ENCODE measurements at places on chromosomes 7 and 10.
A peak's percentile ranks its signal among the peaks of the same experiment; 100 is the strongest.

DNA sequence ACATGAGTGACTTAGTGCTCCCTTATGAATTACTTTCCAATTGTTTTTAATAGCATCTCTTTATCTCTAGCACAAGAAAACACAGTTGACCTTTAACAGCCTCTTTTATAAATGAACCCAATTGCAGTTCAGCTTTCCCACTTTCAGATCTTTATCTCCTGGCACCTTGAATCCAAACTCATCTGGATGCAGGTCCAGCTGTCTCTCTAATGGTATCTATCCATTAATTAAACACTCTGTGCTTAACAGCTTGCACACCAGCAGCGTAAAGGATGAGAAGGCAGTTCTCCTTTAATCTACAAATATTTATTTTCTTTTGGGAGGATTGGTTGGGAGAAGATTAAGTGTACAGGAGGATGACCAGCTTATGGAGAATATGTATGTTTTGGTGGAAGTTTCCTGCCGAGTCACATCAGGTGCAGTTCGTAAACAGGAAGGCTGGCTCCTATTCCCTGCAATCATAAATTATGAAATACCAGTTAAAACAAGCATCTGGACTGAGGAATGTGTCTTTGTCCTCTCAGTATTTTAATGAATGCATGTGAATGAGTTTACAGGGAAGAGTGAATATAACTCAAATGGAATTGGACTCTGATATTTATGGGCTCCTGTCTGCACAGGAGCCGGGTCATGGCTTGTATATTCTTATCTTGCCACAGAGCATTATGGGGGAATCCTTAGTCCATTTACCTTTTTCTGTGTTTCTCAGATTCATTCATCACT lies 232.7 kb downstream of the PHF14 start:
- no peak for DNase-seq

- no peak for DNase-seq
Observed at GRCh38 chr7:98321301-98321700, 39.8 kb downstream of the BRI3 start.

DNA sequence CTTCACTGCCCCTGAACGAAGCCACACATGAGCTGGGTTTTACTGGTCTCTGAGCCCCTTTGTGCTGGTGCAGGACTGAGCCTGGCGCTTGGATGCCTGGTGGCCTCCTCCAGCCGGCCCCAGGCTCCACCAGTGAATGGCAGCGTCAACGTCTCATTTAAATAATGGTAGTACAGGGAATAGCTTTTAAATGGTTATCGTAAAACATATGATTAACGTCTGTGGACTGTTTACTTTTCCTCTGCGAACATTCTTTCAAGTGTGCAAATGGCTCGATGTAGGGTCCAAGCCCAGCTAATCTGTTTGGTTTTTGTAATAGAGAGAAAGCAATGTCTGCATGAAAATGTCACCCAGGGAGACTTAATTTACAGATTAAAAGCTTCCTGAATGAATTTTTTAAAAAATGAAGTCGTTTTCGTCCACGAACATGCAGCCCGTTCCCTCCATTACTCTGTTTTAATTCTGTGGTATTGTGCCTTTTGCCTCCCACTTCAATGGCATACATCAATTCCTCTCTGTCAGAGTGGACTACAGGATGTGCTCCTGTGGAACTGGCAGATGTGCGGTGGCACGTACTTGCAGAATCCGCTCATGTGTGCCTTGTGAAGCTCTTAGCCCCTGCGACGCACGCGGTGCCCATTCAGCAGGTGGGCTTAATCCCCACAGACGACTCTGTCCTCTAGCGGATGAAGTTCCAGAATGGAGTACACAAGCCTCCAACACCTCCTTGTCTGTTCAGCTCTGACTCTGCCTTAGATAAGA lies 192.7 kb downstream of the TCF7L2 start:
- DNase-seq = no peak

DNA sequence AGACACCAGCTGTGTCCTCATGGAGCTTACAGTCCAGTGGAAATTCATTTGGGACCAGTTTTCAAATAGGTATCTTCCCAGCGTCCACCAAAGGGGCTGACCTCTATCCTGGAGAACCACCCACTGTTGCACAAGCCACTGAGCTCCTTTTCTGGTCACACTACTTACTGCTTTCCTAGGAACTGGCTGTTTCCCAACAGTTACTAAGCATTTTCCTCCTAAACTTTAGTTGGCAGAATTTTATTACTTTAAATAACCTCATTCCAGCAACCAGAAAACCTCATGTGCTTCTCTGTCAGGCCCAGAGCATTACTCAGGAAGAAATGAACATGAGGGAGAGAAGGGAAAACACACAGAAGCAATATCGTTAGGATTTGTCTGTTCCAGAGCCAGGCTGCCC lies 183.1 kb downstream of the GPAM start:
- DNase-seq = no peak

DNA sequence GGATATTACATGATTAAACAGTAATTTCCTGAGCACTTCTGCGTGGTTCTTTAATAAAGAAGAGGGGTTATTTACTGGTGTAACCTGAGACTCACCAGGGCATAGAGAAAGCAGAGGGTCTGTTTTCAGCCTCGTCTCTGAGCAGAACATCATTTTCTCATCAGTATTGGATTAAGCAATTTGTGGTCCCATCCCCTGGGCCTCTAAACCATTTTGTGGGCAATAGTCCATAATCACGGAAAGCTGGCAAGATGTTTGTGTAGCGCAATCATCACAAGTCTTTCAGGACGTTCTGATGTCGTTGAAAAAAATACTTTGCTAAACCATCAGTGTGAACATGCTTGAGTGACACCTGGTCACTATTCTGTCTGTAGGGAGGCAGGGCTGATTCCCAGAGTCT lies 37.1 kb upstream of the SEC61G start:
- no peak for DNase-seq

GRCh38 chr10:75245354-75246250 lies 9.8 kb upstream of the COMTD1 start:
- no peak for DNase-seq

DNA sequence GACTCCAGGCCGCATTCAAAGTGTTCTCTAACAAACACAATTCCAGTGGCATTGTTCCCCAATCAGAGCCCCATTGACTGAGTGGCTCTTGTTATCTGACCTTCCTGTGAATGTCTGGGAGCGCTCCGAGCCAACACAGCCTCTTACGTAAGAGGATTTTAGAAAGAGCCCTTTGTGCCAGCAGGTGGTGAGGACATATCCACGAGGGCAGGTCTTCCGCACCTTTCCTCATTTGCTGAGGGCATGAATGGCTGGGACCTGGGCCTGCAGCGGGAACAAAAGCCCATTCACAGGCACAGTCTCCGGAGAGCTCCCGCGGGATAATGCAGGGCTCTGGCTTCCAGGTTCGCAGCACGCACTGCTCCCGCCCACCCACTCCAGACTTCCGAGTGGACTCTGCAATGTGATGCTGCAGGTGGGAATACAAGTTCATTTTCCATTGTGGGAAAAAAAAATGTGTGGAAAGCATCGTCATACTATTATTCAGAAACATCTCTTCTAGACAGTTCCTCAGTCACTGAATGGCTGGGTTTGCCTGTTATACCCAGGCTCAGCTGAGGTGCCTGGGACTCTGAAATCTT lies 295.0 kb upstream of the IGFBP3 start:
- DNase-seq = no peak

- no peak for DNase-seq
Observed at GRCh38 chr10:113244750-113245149, 294.7 kb downstream of the TCF7L2 start.

- DNase-seq = no peak
Observed at GRCh38 chr7:143245123-143245522, 18.1 kb upstream of the GSTK1 start.

DNA sequence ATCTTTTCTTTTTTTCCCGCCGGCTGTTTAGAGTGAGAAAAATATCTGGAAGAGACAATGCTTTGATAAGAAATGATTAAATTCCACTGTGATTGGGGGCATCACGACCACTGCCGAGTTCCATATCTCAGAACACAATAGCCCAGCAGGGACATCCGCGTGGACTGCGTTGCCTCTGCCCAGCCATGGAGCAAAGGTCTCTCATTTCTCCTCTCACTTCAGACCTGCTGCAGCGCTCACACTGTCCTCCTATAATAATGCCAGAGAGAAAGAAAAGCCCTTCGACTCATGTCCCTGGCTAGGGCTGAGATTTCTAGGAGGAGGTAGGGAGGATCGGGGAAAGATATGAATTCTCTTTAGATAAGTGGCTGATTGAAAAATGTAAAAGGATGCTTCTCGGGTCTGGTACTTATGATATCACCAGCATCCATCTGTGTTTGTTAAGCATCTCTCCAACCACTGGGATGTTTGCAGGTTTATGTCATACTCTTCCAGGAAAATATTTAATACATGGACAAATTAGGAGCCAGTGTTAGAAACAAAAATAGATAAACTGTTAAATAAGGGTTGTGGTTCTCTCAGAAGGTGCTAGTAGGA lies 472.9 kb upstream of the AKR1E2 start:
- DNase-seq = no peak

- DNase-seq = no peak
Observed at GRCh38 chr10:27745732-27746396, at the start of gene MKX. MKX (minus strand) TSS chr10:27745819; CDS start chr10:27743415, 2,404 bp downstream.

GRCh38 chr10:88004451-88004850 lies 141.0 kb downstream of the PTEN start:
- no peak for DNase-seq

DNA sequence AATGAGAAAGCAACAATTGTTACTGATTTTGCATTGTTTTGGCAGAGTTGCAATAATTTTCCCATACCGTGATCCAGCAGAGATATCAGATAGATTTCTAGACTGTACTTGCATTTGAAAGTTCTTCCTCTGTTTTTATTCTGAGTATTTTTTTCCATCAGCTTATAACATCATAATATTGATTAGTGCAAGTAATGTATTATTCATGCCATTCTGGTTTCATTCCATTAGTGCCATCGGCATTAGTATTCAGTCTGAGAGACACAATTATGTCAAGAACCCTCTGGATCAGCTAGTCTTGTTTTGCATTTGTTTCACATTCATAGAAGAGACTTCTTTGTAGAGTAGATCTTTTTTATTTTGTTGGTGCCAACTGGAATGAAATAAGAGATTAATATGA lies 304.0 kb downstream of the BBS9 start:
- DNase-seq = no peak

GRCh38 chr7:129741743-129742213 lies 130.3 kb downstream of the NRF1 start:
- no peak for DNase-seq

DNA sequence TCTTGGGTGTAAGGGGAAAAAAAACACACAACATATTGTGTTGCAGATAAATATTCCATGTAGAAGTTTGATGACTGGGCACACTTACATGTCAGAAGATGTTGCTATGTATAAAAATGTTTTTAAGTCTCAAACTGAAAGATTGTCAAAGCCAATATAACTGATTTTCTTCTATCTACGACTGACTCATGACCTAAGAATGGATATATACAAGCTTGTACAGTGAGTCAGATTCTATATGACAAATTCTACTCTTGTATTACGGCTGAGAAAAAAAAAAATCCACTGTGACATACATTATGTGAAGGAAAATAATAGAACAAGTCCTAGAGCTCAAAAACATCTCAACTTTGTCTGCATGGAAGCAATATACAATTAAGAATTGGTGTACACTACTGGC lies 343.0 kb upstream of the PCDH15 start:
- DNase-seq = no peak

DNA sequence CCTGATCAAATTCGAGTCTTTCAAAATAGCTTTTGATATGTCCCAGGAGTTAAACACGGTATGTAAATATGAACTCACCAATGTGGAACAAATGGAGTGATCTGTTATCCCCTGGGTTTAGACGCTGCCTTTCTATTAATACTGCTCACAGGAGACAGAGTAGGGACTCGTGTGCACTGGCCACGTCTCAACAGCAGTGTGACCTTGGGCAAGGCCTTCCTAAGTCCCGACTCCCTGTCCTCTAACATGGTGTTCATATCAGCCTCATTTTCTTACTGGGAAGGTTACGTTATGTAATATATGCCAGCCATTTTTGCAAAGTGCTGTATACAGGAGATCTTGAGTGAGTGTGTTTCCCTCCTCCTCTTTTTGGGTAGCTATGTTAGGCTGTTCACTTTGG lies 1.8 kb downstream of the WDR37 start:
- no peak for DNase-seq

DNA sequence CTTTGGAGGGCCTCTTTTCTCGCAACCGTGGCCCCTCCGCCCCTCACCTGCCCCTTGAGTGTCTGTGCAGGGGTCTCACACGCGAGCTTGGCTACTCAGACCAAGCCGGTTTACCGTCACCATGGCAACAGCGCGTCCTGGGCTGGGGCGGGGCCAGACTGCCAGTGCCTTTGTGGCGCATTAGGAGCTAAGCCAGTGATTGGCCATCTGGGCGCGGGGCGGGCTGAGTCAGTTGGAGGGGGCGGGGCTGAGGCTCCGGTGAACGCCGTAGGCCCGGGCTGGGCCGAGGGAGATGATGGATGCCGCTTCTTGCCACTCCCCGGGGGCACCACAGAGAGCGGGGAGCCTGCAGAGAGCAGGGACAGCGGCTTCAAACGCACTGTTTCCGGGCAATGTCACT lies 48.7 kb upstream of the FXYD4 start:
- DNase-seq = peak; percentile 61

GRCh38 chr7:84998665-84999064 lies 188.2 kb downstream of the SEMA3D start:
- DNase-seq = no peak

DNA sequence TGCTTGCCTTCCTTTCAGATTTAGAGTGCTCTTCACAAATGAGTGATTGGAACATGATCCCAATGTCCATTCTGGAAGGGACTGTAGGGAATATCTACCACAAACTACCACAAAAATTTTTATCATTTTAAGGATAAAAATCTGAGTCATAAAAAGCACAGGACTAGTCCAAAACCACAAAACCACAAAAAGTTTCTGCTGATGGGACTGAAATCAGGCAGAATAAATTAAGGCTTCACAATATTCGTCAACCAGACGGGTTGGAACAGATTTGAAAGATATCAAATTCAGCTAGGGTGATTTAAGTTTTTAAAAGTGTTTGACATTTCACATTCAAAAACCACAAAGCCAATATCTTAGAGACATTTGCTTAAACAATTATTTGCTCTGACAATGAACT lies 100.1 kb upstream of the PTN start:
- no peak for DNase-seq

DNA sequence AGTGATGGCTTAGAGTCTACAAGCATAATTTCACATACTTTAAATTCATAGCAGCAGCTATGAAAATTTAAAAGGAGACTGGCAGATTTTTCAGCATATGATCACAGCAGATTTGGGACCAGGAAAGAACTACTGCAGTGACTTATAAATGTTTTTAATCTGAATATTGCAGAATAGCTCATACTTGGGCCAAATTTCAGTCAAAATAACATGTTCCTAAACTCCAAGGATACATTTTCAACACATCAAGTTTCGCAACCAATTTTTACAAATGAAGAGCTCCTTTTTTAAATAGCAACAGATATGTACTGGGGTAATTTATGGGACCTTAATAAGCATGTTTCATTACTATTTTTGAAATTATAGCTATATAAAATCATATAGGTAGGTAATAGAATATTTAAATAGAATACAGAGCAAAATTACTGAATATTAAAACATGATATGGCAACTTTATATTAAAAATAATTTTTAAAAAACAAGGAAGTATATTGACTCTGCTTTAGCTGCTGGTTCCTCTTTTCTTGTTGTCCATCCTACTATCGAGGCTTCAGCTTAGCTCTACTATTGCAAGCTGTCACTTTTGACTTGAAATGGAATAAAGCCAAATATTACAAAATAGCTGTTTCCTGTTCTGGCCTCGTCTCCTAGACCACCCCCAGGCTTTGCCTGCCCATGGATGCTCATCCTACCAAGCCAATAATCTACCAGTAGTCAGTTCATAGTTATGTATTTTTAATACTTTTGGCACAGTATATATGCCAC lies 123.1 kb downstream of the NRBF2 start:
- DNase-seq = no peak

GRCh38 chr10:124742413-124743190 lies 1.6 kb downstream of the FAM53B start:
- no peak for DNase-seq

All from stimulated activated CD4-positive, alpha-beta T cell treated with anti-CD3 and anti-CD28 coated beads, Interleukin-1b, Interleukin-23, amount 100 ng/mL, for 1 hour (primary cell).